Putamen (tissue), 1 donor: ENCODE measurements at places on chromosomes 6 and 20.

DNA sequence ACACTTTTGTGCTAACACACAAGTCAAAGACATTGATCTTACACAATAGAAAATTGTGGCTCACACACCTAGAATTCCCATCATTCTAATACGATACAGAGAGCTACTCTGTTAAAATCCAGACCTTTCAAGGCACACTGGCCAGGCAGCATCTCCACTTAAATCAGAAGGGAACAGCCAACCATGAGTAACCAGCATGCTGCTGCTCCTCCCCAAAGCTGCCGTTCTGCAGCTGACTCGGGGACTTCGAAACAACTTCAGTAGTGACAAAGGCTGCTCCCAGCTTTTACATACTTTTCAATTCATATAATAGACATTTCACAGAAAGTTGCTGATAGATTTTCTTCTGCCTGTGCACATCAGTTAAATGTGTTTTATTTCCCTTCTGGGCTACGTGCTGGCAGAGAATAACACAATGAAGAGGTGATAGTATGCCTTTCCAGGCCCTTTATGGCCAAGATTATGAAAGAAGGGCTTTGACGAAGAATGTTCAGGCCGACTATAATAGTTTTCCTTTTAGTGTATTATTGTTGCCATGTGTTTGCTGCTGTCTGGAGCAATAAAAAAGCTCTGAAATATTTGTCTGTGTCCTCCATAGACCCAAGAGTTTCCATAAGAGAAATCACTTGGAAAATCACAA lies 159.0 kb downstream of the GMDS start:
- DNase-seq, result no peak

DNA sequence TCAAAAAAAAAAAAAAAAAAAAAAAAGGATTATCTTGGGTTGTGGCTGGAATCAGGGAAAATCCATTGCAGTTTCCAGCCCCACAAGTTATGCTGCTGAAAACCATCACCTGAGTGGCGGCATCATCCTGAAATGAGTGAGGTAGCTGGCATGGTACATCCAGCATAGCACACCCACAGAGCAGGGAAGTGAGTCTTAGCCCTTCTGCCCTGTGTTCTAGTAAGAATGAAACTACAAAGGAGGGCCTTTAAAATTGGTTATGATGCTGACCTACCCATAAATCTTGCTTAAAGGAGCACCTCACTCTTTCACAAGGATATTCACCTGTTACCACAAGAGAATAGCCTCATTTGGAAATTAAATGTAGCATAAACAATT lies 119.2 kb downstream of the NFATC2 start:
- no peak for DNase-seq

DNA sequence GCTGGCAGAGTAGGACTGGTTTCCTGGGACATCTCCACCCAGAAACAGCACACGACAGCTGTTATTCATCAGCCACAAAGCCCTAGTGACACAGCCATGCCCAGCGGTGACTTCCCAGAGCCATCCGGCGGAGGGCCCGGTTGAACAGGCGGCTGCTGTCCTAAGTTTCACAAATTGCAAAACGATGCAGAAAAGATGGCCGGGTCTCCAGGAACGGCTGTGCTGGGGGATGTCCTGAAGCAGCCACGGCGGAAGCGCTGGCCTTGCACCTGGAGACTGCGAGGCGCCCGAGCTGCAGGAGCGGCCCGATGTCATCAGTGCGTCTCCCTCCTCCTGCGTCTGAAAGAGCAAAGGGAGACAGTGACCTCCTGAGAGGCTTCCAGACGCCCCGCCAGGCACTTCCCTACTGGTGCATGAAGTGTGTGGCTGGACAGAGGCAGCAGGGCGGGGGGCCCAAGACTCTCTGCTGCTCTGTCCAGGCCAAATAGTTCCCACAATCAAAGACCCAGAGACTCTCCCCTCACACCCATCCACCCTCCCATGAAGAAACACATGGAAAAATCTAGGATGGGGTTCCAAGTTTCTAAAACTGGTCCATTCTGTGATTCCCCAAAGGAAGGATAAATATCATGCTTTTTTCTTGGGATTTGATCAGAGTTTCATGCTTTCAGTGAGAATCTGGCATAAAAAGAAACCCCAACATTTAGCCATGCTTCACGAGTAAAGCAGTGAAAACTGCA lies 44.0 kb downstream of the SSR1 start:
- DNase-seq, result no peak

GRCh38 chr6:46407246-46407645 lies 84.0 kb downstream of the RCAN2 start:
- DNase-seq, result no peak

- DNase-seq, result no peak
Measured at GRCh38 chr6:120147071-120147871, 797.7 kb upstream of the MAN1A1 start.

DNA sequence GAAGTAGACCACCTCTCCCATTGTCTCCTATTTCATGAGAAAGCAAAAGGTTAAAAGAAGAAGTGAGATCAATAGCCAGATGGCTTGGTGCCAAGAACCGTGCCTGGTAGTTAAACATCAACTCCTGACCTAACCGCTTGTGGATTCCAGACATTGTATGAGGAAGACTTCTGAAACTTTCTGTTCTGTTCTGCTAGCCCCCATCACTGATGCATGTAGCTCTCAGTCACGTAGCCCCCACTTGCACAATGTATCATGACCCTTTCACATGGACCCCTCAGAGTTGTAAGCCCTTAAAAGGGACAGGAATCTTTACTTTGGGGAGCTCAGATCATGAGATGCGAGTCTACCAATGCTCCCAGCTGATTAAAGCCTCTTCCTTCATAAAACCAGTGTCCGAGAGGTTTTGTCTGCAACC lies 301.2 kb downstream of the RNGTT start:
- no peak for DNase-seq

DNA sequence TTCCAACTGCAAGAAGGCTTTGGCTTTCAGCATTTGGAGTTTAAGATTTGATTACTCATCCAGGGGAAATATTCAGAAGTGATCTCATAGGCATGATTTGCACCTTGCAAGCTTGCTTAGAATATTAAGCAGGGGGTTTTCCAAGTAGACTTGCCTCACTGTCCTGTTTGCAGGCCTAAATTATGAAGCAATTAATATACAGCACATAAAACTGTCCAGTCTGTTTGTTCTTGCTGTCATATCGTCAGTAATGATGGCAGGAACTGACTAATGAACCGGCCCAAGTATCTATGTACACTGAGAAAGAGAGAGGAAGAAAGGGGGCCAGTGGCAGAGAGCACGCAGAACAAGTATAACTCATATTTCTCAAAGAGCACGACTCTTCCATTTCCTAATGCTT lies 212.5 kb upstream of the SUPT3H start:
- DNase-seq, result no peak

GRCh38 chr20:15875446-15875845 lies 697.8 kb downstream of the KIF16B start:
- no peak for DNase-seq

- no peak for DNase-seq
Measured at GRCh38 chr6:37289931-37290330, 32.0 kb upstream of the TMEM217 start.

DNA sequence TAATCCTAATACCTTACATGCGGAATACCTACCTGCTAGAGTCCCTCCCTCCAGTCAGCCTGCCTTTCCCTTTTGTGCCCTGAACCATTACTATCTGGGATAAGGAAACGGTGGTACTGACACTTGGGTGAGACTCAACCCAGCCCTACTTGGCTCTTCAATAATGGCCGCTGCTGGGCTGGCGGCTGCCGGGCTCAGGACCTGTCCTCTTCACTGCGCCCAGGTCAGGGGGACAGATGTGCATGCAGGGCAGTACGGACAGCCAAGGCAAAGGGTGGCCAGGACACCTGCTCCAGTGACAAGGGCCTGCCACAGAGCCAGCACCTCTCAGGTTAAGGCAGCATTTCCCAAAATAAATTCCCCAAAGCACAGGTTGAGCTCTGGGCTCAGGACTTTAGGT lies 29.9 kb downstream of the UBE2V1 start:
- DNase-seq, result no peak

DNA sequence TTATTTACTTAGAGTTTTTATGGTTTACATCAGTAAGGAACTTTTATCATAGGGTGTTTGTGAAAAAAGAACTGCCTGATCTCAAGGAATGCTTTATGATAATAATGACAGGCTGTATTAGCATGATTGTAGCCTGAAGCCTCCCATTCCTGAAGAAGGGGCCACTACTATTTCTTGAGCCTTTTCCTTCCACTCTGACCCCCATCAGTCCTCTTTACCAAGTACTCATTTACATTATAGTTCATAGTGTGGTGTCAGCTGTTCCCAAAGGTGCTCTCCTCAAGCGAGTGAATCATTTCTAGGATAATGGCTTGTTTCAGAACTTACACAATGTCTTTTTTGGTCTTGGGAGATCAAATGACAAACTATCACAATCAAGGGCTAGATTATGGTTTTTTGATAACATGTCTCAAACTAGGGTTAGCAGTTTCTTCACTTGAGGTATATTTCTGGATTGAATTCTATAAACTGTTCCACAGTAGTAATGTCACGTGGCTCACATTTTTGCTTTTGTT lies 283.6 kb downstream of the CDKAL1 start:
- DNase-seq, result no peak

GRCh38 chr20:25233016-25233772 lies 14.7 kb upstream of the PYGB start:
- DNase-seq, result no peak

DNA sequence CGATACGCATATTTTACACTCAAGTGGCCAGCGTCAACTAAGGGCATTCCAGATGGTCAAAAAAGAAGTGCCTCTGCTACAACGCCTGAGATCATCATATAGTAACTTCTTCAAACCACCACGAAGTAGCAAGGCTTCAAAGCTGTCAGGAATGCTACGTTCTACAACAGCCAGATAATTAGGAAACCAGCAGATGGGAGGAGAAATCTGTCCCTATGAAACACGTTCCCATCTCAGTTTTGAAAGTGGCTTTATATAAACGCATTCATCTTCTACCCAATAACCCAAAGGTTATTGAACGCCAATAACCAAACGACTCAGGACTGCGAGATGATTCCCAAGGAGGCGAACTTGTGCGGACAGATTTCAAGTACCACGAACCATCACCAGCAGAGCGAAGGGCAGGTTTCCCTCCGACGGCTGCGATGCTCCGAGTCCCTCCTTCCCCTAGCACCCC lies 1.2 kb downstream of the ABHD12 start:
- peak; percentile 36 for DNase-seq

- DNase-seq, result no peak
Measured at GRCh38 chr20:62314339-62314638, 11.5 kb downstream of the ADRM1 start.

DNA sequence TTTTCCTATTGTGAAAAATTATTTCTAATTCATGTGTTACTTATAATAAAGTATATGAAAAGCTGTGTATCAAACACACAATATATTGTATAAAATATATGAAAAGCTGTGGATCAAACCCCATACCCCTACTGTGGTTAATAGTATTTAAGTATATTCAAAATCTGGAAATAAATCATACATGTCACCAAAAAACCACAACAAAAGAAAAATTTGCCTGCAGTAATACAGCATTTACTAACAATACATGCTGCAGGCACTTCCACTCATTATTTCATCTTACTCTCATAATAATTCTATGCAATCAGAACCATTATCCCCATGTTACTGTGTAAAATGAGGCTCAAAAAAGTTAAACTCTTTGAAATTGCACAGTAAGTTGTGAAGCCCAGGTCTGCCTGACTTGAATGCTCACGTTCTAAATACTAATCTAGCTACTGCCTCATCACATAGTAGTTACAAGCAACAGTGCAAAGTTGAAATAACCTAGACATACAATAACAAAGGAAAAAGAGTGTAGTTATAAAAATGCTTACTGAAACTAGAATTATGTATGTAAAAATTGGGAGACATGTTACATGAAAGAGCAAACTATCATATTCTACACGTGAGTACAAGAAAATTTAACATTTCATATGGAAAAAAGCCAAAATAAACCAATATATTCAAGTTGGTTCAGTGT lies 61.7 kb downstream of the FAM217A start:
- DNase-seq, result no peak

GRCh38 chr6:108872141-108872557 lies 23.9 kb downstream of the ARMC2 start:
- no peak for DNase-seq

DNA sequence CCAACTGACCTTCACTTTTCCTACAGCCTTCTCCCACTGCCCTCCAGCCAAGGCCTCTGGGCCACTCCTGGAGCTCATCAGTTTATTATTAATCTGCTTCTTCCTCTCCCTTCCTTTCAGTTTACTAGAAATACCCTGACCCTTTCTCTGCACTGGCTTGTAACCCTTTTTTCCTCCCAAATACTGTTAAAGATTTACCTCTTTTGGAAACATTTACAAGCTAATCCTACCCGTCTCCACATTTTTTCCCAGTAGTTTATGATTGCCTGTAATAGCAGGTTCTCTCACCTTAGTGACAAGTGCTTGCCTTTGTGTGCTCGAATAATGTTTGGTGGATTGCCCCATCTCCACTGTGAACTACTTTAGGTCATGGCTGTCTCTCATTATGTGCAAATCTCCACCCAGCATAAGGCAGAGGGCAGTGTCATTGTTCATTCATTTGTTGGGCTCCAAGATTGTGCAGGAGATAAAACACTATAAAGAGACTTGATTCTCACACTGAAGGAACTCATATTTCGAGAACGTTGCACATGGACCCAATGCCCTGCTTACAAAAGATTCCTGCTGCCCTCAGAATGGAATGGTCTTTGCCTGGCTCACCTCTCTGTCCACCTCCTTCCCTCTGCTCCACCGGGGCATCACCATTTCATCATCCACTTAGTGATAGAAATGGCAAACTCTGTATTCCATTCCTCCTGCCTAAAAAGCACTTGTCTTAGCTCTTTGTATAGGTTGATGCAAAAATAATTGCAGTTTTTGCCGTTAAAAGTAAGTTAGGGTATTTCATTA lies 491.1 kb downstream of the UTRN start:
- no peak for DNase-seq

- DNase-seq, result no peak
Measured at GRCh38 chr6:32181915-32182529, 2.0 kb downstream of the AGER start.

GRCh38 chr6:124028117-124028516 lies 224.5 kb downstream of the NKAIN2 start:
- no peak for DNase-seq

GRCh38 chr6:99519446-99519845 lies 4.2 kb upstream of the USP45 start:
- no peak for DNase-seq
